LHCN-M2 (cell line): ENCODE measurements at places on chromosomes 16 and 17.

GRCh38 chr16:69237296-69237695 lies 50.3 kb downstream of the SNTB2 start:
- no peak for DNase-seq

DNA sequence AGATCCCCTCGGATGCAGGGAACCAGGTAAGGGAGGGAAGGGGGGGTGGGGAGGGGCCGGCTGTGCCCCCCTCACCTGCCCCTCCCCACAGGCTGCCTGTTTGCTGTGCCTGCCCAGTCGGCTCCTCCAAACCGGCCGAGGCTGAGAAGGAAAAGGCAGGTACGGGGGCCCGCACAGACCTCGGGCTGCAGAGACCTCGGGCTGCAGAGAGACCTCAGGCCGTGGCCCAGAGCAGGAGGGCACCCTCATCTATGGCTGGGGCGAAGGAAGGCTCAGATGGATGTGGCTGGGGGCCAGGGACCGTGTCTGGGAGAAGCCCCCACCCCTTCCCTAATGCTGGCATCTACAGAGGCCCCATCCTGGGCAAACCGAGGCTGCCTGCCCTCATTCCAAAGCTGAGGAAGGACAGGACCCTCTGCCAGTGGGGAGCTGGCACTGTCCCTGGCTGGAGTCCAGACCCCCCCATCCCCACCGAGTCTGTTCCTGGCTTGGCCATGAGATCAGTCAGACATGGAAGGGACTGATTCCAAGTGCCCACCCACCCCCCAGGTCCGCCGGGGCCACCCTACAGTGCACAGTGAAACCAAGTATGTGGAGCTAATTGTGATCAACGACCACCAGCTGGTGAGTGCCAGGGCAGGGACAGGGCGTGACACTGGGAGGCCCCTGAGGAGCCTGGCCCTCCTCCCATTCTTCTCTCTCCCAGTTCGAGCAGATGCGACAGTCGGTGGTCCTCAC lies 13.7 kb downstream of the ADAM11 start:
- DNase-seq: no peak

- peak; percentile 65 for DNase-seq
Observed at GRCh38 chr17:4947411-4948165, 742 bp downstream of the PFN1 start.

- DNase-seq: no peak
Observed at GRCh38 chr16:88613911-88614817, 24.2 kb upstream of the IL17C start.

- DNase-seq: no peak
Observed at GRCh38 chr17:4808378-4808767, 1.4 kb downstream of the PLD2 start.

GRCh38 chr16:88560714-88561484 lies 9.3 kb upstream of the ZC3H18 start:
- peak; percentile 40 for DNase-seq

GRCh38 chr16:72022127-72022526 lies 13.6 kb downstream of the DHODH start:
- no peak for DNase-seq

DNA sequence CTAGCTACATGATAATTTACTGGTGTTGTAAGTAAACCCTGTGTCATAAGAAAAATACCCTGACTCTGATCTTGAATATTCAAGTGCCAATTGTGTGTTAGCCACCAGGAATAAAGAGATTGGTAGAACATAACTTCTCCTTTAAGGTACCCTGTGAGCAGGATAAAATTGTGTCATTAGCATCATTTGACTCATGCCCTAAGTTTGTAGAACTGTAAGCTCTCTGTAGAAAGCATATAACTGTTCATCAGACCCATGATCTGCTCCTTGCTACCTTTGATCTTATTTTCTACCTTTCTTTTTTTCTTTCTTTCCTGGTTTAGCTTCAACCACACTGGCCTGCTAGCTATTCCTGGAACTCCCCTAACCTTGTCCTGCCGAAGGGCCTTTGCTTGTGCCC lies 35.8 kb downstream of the PTRH2 start:
- DNase-seq: no peak

GRCh38 chr17:31318298-31318801 lies 3.1 kb downstream of the EVI2A start:
- DNase-seq: peak; percentile 87

DNA sequence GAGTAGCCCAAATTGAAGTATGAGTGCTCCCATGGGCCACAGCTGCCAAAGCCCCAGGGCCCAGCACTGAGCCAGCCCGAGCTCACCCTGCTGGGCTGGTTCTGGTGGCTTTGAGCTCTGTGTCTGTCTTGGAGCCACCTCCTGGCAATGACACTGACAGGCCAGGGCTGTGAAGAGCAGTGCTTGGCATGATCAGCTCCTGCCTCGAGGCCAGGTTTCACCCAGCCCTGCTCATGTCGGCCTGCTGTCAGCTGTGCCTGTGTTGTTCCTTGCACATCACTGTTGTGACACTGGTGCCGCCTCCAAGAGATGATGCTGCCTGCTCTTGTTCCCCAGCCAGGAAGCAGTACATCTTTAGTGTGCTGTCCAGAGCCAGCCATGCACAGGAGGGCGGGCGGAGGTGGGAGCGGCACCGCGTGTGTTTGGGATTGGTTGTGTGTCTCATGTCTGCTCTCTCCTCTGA lies 26.0 kb downstream of the PLD6 start:
- no peak for DNase-seq

- no peak for DNase-seq
Observed at GRCh38 chr17:10993126-10993525, 155.2 kb upstream of the PIRT start.

GRCh38 chr17:17144916-17145665 lies 61.0 kb downstream of the PLD6 start:
- no peak for DNase-seq

- peak; percentile 41 for DNase-seq
Observed at GRCh38 chr16:18984435-18985005, 786 bp downstream of the TMC7 start.

GRCh38 chr16:35142809-35143192 lies 1683.4 kb downstream of the TP53TG3F start:
- DNase-seq: no peak

GRCh38 chr17:32558997-32559650 lies 72.3 kb downstream of the CDK5R1 start:
- DNase-seq: peak; percentile 36

DNA sequence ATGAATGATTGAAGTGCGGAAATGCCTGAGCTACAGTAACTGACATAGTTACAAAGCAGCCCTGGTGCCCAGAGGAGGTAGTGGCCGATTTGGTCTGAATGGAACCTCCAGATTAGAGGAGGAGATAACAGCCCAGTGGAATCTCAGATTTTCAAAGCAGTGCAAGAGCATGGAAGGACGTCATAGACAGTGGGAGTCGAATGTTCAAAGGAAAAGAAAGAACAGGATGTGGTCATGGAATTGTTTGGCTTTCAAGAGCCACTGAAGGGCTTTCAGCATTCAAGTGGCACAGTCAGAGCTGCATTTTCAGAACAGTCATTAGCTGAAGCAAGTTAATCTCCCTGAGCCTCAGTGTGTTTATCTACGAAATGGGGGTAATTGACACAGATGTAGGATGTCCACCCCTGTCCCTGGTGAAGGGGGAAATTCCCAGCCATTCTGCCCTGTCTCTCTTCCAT lies 104.6 kb upstream of the CACNG3 start:
- DNase-seq: no peak

DNA sequence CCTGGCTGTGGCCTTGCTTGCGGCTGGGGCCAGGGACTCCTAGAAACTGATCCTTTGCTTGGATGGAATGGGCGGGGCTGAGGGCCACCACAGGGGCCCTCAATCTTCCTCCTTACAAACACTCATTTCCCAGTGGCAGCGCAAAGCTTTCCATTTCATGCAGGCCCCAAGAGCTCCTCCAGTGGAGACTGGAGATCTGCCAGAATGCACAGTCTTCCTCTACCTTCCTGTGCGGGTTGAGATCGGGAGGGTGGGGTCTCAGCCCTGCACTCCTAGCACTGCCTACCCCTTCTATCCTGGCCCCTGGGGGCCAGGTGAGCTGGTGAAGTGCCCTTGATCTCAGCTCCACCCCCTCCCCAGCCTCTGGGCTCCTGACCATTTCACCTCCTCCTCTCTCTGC lies 1.7 kb downstream of the NRN1L start:
- no peak for DNase-seq

- DNase-seq: no peak
Observed at GRCh38 chr17:39568702-39569101, 39.0 kb downstream of the NEUROD2 start.

DNA sequence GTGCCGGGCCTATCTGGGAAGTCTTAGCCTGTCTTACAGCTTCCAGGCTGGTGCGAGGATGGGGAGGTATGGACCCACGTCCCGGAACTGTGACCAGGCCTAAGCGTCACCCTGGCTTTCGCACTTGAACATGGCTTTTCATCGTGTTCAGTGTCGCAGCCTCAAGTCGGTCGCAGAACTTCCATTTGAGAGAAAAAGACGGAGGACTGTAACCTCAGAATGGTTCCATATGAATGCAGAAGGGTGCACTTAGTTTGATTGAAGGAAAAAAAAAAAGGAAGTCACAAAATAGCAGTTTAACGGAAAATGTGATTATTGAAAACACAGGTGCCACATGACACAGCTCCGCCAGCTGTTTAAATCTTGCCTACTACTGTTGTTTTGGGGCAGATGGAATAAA lies 30.2 kb upstream of the JPT2 start:
- DNase-seq: no peak

- no peak for DNase-seq
Observed at GRCh38 chr17:49358641-49359247, 3.3 kb downstream of the ZNF652 start.

DNA sequence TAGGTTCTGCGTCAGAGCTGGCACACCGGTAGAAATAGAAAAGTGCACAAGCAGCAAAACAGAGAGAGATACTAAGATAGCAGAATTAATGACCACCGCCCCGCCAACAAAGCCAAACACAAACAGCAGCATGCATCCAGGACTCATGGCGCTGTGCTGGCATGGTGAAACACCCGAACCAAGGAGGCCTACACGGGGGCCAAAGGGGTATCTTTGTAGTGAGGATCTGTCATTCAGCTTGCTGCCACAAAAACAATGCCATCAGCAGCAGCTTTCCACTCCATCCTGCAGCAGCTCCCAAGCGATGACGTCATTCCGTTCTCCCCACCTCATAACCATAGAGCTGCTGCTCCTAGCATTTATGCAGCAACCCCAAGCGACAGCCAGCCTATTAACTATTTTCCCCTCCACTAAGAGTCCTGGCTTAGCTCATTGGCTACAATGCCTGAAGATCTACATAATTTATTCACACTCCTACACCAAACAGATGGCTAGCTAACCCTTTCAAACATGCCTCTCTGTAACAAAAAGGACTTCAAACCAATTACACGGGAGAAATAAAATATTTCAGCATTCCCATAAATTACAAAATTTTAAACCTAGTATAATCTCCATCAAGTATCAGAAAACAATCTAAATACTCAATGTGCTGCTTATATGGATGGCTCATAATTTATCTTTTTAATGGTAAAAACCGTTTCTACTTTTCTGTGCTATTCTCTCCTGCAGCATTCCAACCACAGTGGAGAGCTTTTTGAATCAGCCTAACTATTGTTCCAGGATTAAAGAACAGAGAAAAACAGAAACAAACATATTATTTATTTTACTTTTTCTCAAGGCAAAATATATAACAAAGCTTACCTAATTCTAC lies 73.9 kb downstream of the SPAG9 start:
- DNase-seq: peak; percentile 97

DNA sequence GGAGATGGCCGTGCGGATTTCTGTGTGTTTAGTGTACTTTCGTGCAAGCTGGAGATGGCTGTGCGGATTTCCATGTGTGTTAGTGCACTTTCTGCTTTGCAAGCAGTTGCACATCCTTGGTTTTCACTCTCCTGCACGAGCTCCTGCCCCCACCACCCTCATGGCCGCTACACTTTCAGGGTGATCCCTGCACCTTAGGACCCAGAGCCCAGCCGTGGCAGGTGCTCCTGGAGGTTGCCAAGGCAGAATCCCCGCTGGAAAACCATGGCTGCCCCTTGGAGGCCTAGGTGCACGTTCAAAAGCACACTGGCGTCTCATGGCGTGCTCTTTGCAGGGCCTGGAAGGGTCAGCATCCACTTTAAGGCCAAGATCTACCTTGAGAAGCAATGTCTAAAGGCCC lies 311.0 kb upstream of the TNRC6C start:
- DNase-seq: no peak

DNA sequence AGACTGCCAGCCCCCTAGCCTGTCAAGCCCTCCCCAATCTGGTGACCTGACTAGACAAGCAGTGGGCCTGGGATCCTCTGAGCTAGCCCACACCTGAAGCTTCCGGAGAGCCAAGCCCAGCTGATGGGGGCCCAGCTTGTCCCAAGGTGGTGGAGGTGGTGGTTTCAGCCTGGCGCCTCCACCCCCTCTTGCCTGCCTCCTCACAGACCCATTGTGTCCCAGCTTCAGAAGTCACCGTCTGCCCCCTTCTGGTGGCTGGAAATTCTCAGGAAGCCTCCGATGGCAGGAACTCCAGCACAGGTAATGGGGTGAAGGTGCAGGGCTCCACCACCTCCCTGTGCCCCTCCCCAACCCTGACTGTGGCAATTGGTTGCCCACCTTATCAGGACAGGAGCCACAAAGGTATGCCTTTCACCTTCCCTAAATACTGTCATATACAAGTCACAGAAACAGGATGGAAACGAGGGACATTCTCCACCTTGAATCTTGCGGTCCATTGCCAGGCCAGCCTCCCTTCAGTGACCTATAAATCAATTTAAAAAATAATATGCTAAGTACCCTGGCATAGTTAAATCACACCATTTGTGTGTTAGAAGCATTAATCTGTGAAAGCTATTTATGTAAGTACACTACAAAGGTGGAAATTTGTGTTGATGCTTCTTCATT lies 66.0 kb upstream of the ZNF423 start:
- DNase-seq: no peak

- DNase-seq: no peak
Observed at GRCh38 chr17:73585583-73585982, 58.7 kb downstream of the SDK2 start.

DNA sequence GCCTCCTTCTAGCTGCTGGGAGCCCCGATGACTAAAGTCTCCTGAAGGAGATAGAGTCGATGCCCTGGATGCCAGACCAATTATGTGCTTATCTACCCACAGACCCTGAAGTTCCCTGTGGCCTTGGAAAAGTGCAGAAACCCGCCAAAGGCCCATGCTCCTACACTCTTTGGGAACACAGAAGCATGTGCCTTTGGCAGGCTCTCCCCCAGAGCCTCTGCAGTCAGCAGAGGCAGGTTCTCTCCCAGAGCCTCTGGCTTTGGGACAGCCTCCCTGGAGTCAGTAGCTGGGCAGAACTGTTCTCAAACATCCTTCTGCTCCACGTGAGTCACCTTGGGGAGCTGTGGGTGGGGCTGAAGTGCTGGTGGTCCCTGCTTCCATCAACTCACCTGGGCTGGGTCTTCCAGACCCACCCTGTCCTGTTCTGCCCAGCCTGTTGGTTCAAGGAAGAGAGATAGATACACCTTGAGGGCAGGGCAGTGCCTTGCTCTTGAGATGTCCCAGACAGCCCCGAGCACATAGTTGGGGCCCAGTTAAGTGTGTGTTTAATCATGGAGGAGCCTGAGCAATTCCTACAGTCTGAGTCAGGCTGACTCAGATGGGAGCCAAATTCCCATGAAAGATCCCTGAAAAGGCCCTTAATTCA lies 3.2 kb upstream of the CDK5RAP3 start:
- DNase-seq: peak; percentile 84
